ENCODE measurements at places on chromosomes 12 and 14.

- DNase-seq: no peak
Measured at GRCh38 chr14:92198804-92199203, 77.0 kb downstream of the CPSF2 start.

GRCh38 chr14:39875028-39875427, 442.8 kb upstream of the FBXO33 start:
- DNase-seq: no peak

DNA sequence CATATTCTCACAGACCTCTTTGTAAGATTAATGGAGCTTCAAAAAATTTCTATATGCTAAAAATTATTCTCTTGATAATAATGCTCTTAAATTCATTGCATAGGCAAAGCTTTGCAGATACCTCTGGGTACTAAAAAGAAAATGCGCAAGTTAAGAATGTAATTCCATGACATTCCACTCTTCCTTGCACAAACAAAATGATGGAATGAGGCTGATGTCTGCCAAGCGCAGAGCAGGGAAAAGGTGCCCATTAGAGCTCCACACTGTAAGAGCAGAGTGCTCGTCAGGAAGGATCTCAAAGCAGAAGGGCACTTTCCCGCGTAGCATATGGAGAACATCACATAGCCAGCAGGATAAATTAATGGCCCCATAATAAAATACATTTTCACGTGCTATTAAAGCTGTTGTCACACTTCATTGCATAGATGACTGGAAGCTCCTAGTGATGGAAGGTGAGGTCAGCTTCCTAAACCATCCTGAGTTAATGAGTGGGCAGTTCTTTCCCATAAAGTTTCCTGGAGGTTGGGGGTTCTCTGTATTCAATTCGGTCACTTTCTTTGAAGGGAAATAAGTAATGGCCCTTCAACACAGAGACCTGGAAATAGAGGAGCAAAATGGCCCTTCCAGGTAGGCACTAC, 1058.9 kb downstream of the GALC start:
- DNase-seq: no peak

DNA sequence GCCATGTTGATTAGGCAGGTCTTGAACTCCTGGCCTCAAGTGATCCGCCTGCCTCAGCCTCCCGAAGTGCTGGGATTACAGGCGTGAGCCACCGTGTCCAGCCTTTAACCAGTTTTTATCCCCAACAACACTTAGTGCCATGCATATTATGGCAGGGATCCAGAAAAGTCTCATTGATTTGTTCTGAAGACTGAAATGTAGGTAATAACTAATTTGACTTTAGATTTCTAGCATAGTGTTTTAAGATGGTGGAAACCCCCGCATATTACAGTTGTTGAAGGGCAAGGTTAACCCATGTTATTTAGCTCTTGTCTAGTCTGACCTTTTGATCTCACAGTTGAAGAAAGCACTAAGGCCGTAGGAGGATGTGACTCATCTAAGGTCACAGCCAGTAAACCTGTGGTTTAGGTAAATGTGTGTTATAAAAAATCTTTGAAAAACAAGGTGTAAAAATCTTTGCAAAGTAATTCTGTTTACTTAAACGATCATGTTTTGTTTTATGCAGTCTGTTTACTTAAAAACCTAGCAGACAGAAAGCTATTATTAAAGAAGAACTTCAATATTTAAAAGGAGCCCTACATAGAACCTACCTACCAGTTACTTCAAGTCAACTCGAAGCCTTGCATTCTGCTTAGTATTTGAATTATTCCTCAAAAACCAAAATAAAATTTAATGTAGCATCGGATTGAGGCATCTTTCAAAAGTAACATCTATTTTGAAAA, 24.8 kb downstream of the BICDL1 start:
- DNase-seq: no peak

DNA sequence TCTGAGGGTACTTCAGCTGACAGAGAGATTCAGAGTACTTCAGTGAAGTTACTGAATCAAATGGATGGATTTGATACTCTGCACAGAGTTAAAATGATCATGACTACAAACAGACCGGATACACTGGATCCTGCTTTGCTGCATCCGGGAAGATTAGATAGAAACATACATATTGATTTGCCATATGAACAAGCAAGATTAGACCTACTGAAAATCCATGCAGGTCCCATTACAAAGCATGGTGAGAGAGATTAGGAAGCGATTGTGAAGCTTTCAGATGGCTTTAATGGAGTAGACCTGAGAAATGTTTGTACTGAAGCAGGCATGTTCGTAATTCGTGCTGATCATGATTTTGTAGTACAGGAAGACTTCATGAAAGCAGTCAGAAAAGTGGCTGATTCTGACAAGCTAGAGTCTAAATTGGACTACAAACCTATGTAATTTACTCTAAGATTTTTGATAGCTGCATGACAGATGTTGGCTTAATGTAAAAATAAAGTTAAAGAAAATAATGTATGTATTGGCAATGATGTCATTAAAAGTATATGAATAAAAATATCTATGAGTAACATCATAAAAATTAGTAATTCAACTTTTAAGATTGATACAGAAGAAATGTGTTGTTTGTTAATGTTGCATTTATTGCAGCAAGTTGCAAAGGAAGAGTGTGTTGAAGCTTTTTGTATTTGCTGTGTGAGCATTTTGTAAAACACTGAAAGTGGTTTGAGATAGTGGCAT, 136.1 kb upstream of the RAP1B start:
- DNase-seq: no peak

DNA sequence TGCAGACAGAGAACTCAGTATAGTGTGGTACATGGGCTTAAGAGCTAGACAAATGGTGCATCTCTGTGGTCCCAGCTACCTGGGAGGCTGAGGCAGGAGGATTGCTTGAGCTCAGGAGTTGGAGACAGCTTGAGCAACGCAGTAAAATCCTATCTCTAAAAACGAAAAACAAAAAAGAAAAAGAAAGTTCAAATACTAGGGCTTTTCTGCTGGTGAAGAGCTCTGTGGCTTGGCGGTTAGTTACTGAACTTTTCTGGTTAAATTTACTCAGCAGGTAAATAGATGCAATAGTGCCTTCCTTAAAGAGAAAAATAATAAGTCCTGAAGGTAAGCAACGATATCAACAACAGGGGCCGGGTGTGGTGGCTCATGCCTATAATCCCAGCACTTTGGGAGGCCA, 31.4 kb upstream of the RAP1B start:
- DNase-seq: no peak

DNA sequence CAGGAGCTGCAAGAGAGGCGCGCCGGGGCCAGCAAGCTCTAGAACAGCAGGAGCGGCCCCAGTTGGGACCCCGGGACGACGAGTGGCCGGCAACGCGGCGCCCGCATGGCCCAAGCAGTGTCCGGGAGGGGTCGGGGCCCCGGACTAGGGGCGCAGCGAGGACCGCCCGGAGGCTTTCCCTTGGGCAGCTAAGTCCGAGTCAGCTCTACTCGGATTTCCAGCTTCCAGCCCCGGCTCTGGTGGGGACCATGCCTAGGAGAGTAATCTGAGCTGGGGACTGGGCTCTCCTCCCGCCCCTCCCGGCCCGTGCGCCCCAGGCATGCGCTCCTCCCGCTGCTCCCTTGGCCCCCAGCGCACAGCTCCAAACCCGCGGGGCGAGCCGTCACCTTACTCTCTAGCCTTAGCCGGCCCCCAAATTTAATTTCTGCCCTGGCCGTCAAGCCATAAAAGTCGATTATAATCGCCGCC, 41.6 kb upstream of the CAPRIN2 start:
- DNase-seq: no peak

- no peak for DNase-seq
Measured at GRCh38 chr12:124369055-124369826, 74.3 kb downstream of the RFLNA start.

- no peak for DNase-seq
Measured at GRCh38 chr14:76307786-76308780, 67.9 kb upstream of the ESRRB start.

- no peak for DNase-seq
Measured at GRCh38 chr12:98863167-98863566, 218.1 kb downstream of the APAF1 start.

DNA sequence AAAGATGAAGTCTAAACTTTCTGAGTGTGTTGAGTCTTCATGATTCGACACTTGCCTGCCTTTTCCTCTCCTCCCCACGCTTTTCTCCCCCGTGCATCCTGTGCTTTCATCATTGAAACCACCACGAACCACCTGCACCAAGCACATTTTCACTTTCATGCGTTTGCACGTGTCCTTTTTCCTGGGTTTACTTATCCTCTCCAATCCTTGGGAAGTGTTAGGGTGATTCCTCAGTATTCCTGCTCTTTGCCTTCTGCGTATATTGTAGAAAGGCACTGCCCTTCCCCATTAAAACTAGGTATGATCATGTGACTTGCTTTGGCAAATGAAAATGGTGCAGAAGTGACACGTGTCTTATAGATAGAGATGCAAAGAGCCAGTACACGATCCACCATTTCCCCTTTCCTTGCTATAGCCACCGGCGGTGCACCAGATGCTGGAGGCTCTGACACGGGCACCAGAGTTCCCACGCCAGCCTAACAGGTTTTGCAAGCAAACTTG, 106.6 kb downstream of the BRMS1L start:
- no peak for DNase-seq

- DNase-seq: peak; percentile 52
Measured at GRCh38 chr14:77024171-77024691, 4.3 kb downstream of the IRF2BPL start.

DNA sequence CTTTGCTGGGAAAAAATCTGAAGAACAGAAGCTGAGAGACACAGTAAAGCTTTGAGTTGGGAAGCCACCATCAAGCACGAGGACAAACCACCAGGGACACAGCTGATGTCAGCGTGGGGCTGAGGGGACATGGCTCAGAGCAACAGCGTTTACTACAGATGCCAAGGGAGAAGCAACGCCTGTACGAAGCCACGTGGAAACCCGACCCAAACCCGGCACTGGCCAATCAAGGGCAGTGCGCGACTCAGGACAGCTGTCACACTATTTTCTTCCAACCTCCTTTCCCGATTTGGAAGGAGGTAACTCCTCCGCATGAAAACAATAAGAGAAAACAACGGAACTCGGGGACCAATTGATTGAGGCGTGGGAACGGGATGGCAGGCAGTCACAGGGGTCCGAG, 20.2 kb upstream of the CHGA start:
- no peak for DNase-seq

GRCh38 chr14:91573894-91574837, 64.1 kb upstream of the PPP4R3A start:
- peak; percentile 38 for DNase-seq

GRCh38 chr12:64729909-64730587, 29.2 kb downstream of the GNS start:
- no peak for DNase-seq

DNA sequence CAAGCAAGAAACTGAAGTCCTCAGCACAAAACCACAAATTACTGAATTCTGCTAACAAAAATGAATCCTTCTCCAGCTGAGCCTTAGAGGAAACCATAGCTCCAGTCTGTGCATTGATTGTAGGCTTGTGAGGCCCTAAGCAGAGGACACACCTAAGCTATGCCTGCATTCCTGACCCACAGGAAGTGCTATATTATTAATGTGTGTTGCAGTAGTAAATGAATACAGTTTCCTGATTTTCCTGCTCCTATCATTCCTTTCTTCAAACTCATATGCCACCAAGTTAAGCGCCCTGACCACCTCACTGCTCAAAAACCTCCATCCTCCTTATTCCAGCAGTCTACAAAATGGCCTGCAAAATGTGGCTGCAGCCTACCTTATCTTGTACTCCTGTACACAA, 151.9 kb upstream of the ABCD2 start:
- no peak for DNase-seq

DNA sequence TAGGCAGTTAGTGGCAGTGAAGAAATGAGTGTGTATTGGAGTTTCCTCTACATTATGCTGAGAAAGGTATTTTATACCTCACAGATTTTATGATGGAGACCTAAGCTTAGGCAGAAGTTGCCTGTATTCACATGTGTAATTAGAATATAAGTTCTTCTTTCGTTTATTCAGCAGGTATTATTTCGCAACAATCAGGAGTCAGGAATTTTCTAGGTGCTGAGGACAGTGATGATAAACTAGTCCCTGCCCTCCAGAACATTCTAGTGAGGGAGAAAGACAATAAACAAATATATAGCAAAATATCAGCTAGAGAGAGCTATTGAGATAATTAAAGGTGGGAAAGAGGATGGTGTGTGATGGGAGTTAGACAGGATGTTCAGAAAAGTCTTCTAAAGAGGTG, 345.7 kb downstream of the GRIN2B start:
- no peak for DNase-seq

DNA sequence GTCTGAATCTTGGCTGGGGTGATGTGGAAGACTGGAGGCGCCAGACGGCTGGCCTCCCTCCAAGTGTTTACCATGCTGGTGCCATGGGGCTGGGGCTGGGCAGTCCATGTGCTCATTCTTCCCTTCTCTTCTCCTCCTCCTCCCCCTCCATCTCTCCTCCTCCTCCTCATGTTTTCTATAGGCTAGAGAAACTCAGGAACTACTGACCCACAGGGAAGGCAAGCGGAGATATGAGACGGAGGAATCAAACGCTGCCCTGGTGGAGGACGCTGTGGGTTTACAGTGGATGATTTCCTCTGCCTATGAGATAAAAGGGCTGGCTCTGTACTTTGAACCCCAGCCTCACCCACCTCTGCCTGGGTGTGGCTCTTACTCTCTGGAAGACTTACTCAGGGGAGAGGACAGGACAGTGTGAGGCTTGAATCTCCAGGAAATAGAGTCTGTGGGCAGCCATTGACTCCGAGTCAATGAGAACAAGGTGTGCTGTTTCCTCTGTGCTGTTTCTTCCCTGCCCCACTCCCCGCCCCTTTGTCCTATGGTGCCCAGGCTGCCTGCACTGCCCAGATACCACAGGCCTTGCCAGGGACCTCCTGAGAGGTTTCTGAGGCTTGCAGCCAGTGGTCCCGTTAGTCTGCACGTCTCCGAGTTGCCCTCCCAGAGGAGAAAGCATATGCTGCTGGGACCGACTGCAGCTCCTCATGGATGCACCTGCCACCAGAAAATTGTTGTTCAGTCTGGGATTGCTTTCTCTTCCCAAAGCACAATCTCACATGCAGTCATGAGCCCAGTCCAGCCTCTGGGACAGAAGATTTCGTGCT, 132.6 kb upstream of the ARHGAP5 start:
- DNase-seq: no peak

- peak; percentile 13 for DNase-seq
Measured at GRCh38 chr12:47990351-47991105, 13.7 kb downstream of the COL2A1 start.

- no peak for DNase-seq
Measured at GRCh38 chr12:98644433-98644711, 216 bp downstream of the IKBIP start.

GRCh38 chr12:1305063-1305434, 289.3 kb downstream of the FBXL14 start:
- DNase-seq: no peak

DNA sequence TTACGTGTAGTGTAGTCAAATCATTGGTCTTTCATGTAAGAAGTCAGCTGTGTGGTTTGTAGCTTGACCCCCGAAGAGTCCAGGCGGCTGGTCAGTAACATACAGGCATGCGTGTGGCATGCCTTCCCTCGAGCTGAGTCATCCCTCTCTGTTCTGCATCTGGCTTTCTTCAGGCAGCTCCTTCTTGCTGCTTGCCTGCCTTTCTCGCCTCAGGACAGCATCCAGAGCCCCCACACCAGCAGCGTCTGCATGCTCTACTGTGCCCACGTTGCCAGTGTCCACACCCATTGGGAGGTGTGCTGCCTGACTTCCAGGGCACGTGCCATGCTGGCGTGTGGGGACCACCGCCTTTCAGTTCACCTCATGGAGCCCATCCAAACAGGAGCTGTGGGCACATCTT, 96.8 kb downstream of the EP400 start:
- DNase-seq: no peak
